ENCODE measurements at places on chromosomes 7 and 10. TPM values are rescaled to one million over a fixed set of nuclear protein-coding genes. Genes with fewer than 3 reads are reported as not detected.

DNA sequence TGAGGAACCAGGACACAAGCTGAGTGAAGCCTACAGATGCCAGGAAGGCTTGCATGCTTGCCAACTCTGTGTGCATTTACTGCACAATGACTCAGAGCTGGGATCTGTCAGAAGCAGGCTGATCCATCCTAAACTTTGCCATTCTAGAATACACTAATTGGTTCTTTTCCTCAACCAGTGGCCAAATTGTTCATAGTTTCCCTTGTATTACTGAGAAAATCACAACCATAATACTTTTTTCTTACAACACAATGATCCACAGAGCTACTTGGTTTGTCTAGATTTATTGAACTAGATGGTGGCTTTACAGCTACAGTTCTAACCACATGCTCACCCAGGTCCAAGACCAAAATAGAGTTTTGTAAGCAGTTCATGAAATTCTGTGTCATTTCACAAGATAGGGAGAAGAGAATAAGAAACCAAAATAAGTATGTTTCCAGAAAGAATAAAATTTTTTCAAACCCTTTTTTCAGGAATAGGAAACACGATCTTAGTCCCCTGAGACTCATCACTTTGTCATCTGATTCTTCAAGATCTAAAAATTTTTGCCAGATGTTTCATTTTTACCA lies 21.0 kb upstream of the LRRC17 start:
- DNase-seq = peak; percentile 35

DNA sequence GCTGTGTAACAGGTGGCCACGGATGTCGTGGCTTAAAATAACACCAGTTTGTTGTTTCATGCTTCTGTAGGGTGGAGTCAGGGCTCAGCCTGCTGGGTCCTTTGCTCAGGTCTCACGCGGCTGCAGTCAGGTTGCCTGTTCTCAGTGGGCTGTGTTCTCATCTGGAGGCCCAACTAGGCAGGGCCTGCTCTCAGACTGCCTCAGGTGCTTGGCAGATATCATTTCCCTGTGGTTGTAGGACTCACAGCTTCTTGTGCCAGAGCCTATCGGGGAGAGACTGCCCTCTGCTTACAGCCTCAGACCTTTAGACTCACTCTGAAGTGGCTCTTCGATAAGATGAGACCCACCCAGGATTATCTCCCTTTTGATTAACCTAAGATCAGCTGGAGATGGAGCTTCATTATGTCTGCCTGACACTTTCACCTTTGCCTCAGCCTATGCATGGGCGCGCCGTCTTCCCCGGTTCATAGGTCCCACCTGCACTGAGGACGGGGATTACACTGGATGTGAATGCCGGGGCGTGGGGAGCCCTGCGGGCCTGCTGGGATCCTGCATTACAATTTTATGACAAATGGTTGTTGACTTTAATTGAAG lies 55.3 kb downstream of the INPP5A start:
- no peak for DNase-seq

DNA sequence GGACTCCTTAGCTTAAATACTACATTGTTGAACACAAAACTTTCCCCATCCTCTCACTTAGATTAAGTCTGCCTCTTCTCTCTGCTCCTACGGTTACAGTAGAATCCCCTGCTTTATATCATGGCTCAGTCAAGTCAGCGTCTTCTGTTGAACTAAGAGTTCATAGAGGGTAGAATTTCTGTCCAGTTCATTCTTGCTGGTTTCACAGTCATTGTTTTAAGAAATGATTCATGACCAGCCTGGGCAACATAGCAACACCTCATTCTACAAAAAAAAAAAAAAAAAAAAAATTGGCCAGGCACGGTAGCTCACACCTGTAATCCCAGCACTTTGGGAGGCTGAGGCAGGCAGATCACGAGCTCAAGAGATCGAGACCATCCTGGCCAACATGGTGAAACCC lies 3.7 kb upstream of the ZFYVE27 start:
- DNase-seq = no peak

DNA sequence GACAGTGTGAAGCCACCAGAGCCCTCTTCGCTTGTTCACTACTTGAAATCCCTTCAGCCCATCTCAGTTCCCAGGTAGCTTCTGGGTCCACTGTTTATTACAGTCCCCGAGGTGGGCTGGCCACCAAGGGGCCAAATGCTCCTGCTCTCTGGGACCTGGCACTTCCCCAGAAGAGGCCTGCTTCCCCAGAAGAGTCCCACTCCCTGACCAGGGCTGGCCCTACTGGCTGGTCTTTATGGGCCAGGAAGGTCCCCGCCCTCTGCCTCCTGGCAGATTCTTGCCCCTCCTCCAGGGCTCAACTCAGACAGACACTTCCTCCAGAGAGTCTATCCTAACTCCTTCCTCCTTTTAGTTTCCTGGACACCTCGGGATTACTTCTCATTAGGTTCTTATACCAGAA lies 70.7 kb upstream of the LRRC18 start:
- DNase-seq = no peak

DNA sequence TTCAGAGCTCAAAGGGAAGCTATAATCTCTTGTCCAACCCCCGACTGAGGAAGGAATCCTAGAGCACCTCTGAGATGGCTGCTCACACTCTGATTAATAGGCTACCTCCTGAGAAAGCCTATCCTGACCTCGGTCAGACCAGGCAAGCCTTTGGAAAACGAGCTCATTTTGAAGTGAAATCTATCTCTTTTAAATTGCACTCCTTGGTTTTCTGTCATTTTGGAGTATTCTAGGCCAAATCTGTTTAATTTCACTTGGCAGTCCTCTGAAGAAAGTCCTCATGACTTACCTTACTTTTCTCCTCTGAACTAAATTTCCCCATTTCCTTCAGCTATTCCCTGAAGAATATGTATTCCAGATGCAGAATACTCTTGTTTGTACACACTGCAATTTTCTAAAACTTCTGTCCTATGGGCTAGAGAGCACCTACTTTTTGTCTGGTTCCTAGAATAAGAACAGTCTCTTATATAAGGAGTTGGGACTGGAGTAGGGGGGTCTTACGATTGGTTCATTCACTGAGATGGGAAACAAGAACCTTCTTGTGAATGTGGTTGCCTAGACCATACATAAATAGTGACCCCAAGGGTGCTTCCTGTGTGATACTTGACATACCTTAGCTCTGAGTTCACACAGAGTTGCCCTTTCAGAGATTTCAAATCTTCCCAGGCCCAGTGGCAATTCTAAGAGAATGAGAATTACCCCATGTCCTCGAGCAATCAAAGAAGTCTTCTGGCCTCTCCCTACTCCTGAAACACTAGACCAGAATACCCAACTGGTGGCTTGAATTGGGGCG lies 31.9 kb upstream of the HPS1 start:
- no peak for DNase-seq

DNA sequence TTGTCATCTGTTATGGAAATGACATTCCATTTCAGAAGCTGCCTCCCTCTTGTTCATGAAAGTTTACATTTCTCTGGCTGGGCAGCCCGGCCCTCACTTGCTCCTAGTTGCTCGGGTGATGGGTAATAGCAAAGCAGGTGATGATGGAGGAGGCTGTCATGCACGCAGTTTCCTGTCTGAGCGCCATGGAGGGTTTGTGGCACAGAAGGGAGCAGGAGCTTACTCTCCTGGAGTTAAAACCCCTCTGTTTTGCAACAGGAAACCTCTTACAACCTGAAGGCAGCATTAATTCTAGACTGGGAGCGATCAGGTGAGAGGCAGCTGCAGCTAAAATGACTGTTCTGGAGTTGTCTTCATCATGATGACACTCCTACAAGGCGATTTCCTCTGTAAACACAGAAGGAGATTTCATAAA lies 34.1 kb upstream of the MKI67 start:
- no peak for DNase-seq

GRCh38 chr7:47188653-47189315 lies 393.1 kb downstream of the TNS3 start:
- DNase-seq = no peak

The INPP5F gene
- 67.3 TPM for total RNA-seq

GRCh38 chr10:127977357-127978009 lies 70.6 kb downstream of the PTPRE start:
- peak; percentile 47 for DNase-seq

The TSPAN15 gene
- 58.1 TPM for total RNA-seq

- peak; percentile 80 for DNase-seq
Observed at GRCh38 chr7:47945261-47946015, 2.8 kb downstream of the PKD1L1 start.

GRCh38 chr10:72626444-72626754 lies 520 bp upstream of the MICU1 start:
- DNase-seq = no peak

GRCh38 chr10:121133901-121134300 lies 282.7 kb downstream of the WDR11 start:
- DNase-seq = no peak

DNA sequence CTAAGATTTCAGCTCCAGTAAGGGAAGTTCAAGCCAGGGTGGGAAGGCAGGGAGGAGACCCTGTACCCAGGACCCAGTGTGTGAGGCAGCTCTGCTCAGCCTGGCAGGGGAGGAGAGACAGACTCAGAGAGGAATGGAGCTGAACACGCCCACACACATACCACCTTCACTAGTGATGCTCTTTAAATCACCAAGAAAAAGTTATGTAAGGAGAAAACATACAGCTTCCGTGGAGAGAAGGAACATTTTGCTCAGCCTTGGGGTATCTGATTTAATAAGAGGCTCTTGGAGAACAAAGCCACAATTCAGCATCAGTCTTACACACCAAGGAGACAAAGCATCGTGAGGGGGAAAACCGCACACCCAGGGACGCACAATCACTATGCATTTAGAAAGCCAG lies 62.9 kb downstream of the PRKAG2 start:
- no peak for DNase-seq

- DNase-seq = no peak
Observed at GRCh38 chr7:149635561-149636329, 137.6 kb downstream of the ZNF467 start.

DNA sequence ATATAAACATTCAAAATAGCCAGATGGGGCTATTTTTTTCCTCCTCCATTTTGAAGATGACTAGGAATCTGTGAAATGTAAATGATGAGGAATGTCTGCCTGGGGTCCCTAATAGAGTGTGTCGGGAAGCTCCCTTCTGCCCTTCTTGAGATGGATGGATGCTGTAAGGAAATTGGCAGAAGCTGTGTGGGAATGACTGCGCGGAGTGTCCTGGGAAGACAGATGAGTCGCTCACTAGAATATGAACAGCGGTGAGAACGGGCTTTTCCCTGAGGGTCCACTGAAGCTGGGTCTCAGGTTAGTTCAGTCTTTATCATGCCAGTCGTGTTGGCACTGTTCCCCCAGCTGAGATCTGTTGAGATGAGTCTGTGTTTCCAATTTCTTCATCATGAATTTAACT lies 75.1 kb upstream of the PLPP4 start:
- DNase-seq = no peak

The SHH gene
- total RNA-seq = not detected

GRCh38 chr7:42834676-42835075 lies 77.2 kb downstream of the C7orf25 start:
- DNase-seq = no peak

The LBX1 gene
- not detected for total RNA-seq

GRCh38 chr7:126843336-126843735 lies 409.4 kb downstream of the GRM8 start:
- DNase-seq = no peak

DNA sequence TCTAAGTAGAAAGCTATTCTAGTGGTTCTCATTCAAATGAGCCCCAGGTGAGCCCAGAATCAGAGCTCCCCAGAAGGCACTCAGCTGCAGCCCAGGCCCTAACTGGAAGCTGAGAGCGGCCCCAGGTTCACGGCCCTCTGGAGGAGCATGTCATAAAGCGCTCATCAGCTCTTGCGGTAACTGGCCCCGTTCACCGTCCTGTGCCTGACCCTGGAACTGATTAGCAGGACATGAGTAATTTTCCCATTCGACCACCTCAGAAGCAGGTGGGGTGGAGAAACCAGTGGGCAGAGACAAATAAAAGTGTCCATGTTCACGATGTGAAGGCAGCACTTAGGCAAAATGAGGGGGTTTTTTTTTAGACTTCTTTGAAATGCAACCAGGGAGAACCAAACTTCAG lies 136.1 kb upstream of the LYZL2 start:
- no peak for DNase-seq

GRCh38 chr10:77955136-77955535 lies 28.6 kb upstream of the DLG5 start:
- no peak for DNase-seq

DNA sequence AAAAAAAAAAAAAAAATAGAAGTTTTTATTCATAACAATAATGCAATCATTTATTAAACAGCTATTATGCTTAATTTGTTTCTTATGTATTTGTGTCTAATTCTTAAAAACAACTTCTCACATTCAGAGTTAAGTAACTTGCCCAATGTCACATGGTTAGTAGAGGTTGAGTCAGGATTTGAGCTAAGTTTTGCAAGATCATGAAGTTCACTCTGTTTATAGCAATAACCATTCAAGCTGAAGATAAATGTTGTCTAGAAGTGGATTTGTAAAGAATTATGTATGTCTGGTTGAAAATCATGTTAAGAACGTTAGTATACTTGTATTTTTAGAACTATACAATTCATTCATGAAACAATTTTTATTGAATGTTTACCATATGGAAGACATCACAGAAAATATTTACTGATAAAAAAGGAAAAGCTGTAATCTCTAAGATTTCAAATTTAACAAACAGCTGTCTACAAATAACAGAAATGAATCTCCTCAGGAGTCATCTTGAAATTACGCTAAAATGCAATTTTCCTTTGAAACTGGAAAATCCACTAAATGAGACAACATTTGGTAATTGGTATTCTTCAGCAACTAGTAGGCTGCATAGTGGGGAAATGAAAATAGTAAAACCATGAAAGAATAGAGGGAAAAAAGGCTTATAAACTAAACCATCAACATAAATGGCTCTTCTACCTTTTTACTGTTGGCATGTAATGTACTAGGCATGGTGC lies 70.5 kb upstream of the AHR start:
- DNase-seq = no peak

GRCh38 chr7:90007001-90007654 lies 147.1 kb upstream of the STEAP1 start:
- no peak for DNase-seq

The TCAF2 gene
- 10.8 TPM for total RNA-seq

The CDK5 gene
- 3.0 TPM for total RNA-seq

The DPY19L1 gene
- total RNA-seq = 80.9 TPM

DNA sequence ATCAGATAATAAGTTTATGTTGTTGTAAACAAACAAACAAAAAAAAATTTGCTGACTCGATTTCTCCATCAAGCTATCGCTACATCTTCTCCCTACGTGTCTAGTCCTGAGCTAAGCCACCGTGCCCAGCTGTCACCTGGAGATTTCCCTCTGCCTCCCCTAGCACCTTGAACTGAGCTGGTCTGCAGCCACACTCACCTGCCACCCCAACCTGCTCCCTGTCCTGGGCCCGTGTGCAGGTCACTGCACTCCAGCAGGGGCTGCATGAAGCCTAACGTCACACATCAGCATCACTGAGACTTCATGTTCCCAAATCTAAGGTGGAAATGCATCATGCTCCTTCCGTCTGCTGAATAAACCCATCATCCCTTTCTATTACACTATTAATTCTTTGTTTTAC lies 44.4 kb downstream of the TEX36 start:
- no peak for DNase-seq

DNA sequence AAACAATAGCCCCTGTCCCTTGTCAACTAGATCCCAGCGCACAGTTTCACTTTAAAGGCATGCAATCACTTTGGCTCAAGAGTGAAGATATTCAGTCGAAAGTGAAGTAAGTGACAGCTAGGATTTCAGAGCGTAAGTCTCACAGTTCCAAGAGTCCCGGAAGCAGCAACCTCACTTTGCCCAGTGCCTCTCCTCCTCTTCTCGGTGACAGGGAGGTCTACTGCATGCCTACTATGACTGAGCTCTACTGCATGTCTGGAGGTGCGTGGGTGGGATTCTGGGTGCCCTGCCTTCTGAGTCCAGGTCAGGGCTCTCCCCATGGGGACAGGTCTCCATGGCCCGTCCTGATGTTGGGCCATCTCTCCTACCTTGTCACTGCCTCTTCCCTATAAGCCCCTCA lies 17.0 kb downstream of the PRKCQ start:
- no peak for DNase-seq
